ENCODE measurements at places on chromosomes 6 and 20. TPM values are rescaled to one million over a fixed set of nuclear protein-coding genes. Genes with fewer than 3 reads are reported as not detected.

The GUCA1A gene
- total RNA-seq: not detected

GRCh38 chr6:127090051-127090450, 28.4 kb upstream of the RSPO3 start:
- no peak overlapping the region for H3K4me3 ChIP-seq
- H3K36me3 ChIP-seq: no peaks in the 10 kb centered on the region
- no peaks in the 10 kb centered on the region for H3K27me3 ChIP-seq
- H3K27ac ChIP-seq: no peak overlapping the region
- no peaks in the 10 kb centered on the region for H3K4me1 ChIP-seq
- DNase-seq: no peak

The SNPH gene
- total RNA-seq: 7.5 TPM

- peaks cover 27% of the 10 kb centered on the region for H3K4me1 ChIP-seq
- DNase-seq: no peak
- no peaks in the 10 kb centered on the region for H3K27me3 ChIP-seq
- H3K36me3 ChIP-seq: no peaks in the 10 kb centered on the region
These were observed 3.3 kb downstream of the RIN2 start for GRCh38 chr20:19761326-19761725.

The XKR7 gene
- total RNA-seq: not detected

The SMIM28 gene
- not detected for total RNA-seq

- H3K27ac ChIP-seq: no peak overlapping the region
- no peaks in the 10 kb centered on the region for H3K27me3 ChIP-seq
- no peaks in the 10 kb centered on the region for H3K36me3 ChIP-seq
- no peak overlapping the region for H3K4me3 ChIP-seq
- peaks cover 28% of the 10 kb centered on the region for H3K4me1 ChIP-seq
These were observed 75.1 kb downstream of the CNBD2 start for GRCh38 chr20:36043441-36043840.

- H3K4me3 ChIP-seq: no peak overlapping the region
- no peaks in the 10 kb centered on the region for H3K27me3 ChIP-seq
- no peaks in the 10 kb centered on the region for H3K4me1 ChIP-seq
- H3K36me3 ChIP-seq: no peaks in the 10 kb centered on the region
These were observed 179.0 kb upstream of the MAP3K7 start for GRCh38 chr6:90765895-90766294.

GRCh38 chr20:60976913-60977312, 275.1 kb upstream of the CDH4 start:
- H3K4me1 ChIP-seq: no peaks in the 10 kb centered on the region
- no peak overlapping the region for H3K4me3 ChIP-seq
- H3K27ac ChIP-seq: no peak overlapping the region
- H3K36me3 ChIP-seq: no peaks in the 10 kb centered on the region
- H3K27me3 ChIP-seq: no peaks in the 10 kb centered on the region
- DNase-seq: no peak

GRCh38 chr6:70118670-70119069, 184.2 kb downstream of the COL9A1 start:
- no peaks in the 10 kb centered on the region for H3K27me3 ChIP-seq
- H3K4me1 ChIP-seq: no peaks in the 10 kb centered on the region
- no peaks in the 10 kb centered on the region for H3K36me3 ChIP-seq
- no peak for DNase-seq

The BMP5 gene
- 0.61 TPM for total RNA-seq

The SCP2D1 gene
- not detected for total RNA-seq

The TBX18 gene
- total RNA-seq: 2.8 TPM

The SYCP2L gene
- 3.0 TPM for total RNA-seq

The PERP gene
- total RNA-seq: 8.8 TPM

The ENPP3 gene
- 6.3 TPM for total RNA-seq

- H3K4me3 ChIP-seq: no peak overlapping the region
- no peaks in the 10 kb centered on the region for H3K27me3 ChIP-seq
- no peaks in the 10 kb centered on the region for H3K36me3 ChIP-seq
- no peak overlapping the region for H3K27ac ChIP-seq
- DNase-seq: no peak
- peaks cover 6% of the 10 kb centered on the region for H3K4me1 ChIP-seq
These were observed 213.3 kb downstream of the ZFAND3 start for GRCh38 chr6:38032797-38033196.

- H3K4me1 ChIP-seq: no peaks in the 10 kb centered on the region
- H3K27ac ChIP-seq: peak overlapping the region; percentile 69
- H3K36me3 ChIP-seq: no peaks in the 10 kb centered on the region
- peak; percentile 29 for DNase-seq
- H3K4me3 ChIP-seq: no peak overlapping the region
These were observed 123.2 kb downstream of the DLL1 start for GRCh38 chr6:170167657-170168159.

- no peaks in the 10 kb centered on the region for H3K27me3 ChIP-seq
- peaks cover 17% of the 10 kb centered on the region for H3K4me1 ChIP-seq
- H3K27ac ChIP-seq: peak overlapping the region; percentile 97
- peaks cover 27% of the 10 kb centered on the region for H3K36me3 ChIP-seq
These were observed 10.4 kb downstream of the RPL7L1 start for GRCh38 chr6:42889815-42890214.

- no peak overlapping the region for H3K27ac ChIP-seq
- no peaks in the 10 kb centered on the region for H3K36me3 ChIP-seq
- H3K4me1 ChIP-seq: no peaks in the 10 kb centered on the region
- H3K4me3 ChIP-seq: no peak overlapping the region
These were observed 35.6 kb downstream of the MOCS1 start for GRCh38 chr6:39898625-39899024.

GRCh38 chr20:57697543-57697942, 12.3 kb downstream of the PMEPA1 start:
- H3K36me3 ChIP-seq: no peaks in the 10 kb centered on the region
- no peak overlapping the region for H3K27ac ChIP-seq
- H3K27me3 ChIP-seq: no peaks in the 10 kb centered on the region
- no peak overlapping the region for H3K4me3 ChIP-seq

The KIFC1 gene
- 1.4 TPM for total RNA-seq

DNA sequence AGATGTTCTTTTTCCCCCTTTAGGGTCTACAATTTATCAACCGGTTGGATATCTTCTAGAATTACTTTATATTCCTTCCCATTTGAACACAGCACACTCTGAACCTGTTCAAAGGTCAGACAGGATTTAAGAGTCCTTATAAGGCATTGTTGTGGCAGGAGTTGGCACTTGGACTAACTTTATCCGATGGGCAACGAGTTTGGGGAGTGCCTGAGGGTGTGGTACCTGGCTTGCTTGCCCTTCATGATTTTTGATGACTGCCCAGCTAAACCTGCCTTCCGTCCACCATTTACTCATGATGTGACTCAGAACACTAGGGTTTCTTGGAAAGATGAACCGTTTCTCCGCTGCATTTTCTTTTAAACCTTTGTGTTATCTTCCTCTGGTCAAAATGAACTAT, 285.2 kb downstream of the FOXC1 start:
- H3K36me3 ChIP-seq: no peaks in the 10 kb centered on the region
- no peaks in the 10 kb centered on the region for H3K4me1 ChIP-seq
- H3K27me3 ChIP-seq: no peaks in the 10 kb centered on the region
- H3K27ac ChIP-seq: no peak overlapping the region
- no peak overlapping the region for H3K4me3 ChIP-seq
- DNase-seq: no peak

- no peak overlapping the region for H3K4me3 ChIP-seq
- DNase-seq: no peak
- peaks cover 11% of the 10 kb centered on the region for H3K4me1 ChIP-seq
- no peaks in the 10 kb centered on the region for H3K36me3 ChIP-seq
- H3K27me3 ChIP-seq: no peaks in the 10 kb centered on the region
These were observed 386.8 kb downstream of the HDGFL1 start for GRCh38 chr6:22956029-22956681.

The DUSP15 gene
- total RNA-seq: 6.4 TPM

DNA sequence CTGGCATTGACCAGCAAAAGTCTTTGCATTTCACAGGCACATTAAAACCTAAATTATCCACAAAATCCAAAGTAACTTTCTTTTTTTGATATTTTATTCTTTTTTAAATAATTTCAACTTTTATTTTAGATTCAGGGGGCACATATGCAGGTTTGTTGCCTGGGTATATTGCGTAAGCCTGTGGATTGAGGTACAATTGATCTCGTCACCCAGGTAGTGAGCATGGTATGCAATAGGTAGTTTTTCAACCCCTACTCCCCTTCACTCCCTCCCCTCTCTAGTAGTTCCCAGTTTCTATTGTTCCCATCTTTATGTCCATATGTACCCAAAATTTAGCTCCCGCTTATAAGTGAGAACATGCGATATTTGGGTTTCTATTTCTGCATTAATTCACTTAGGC, 97.6 kb downstream of the CEP57L1 start:
- H3K27ac ChIP-seq: no peak overlapping the region
- no peaks in the 10 kb centered on the region for H3K36me3 ChIP-seq
- DNase-seq: no peak

DNA sequence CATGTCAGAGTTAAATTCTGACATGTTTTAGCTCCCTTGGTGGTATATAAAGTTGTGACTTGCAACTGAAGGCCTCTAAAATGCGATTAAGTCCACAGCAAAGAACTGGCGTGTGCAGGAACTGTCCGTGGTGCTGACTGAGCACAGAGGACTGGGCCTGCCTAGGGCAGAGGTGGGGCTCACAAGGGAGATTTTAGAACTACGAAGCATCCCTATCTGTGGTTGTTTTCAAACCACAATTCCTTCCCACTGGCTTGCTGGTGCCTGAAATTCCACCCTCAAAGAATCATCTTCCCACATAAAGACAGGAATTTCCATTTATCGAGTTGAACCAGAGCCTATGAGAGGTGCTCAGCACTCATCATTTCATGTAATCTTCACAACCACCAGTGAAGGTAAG, 30.1 kb downstream of the RIMS4 start:
- H3K27ac ChIP-seq: no peak overlapping the region
- H3K4me1 ChIP-seq: no peaks in the 10 kb centered on the region
- no peaks in the 10 kb centered on the region for H3K36me3 ChIP-seq
- no peak overlapping the region for H3K4me3 ChIP-seq
- H3K27me3 ChIP-seq: no peaks in the 10 kb centered on the region

GRCh38 chr20:44081476-44081875, 105.5 kb downstream of the JPH2 start:
- H3K36me3 ChIP-seq: no peaks in the 10 kb centered on the region
- no peak for DNase-seq
- H3K4me3 ChIP-seq: no peak overlapping the region
- no peaks in the 10 kb centered on the region for H3K27me3 ChIP-seq
- no peaks in the 10 kb centered on the region for H3K4me1 ChIP-seq

- H3K36me3 ChIP-seq: no peaks in the 10 kb centered on the region
- H3K27ac ChIP-seq: no peak overlapping the region
These were observed 51.9 kb upstream of the UBR2 start for GRCh38 chr6:42511803-42512422.

- no peak overlapping the region for H3K4me3 ChIP-seq
- H3K27ac ChIP-seq: no peak overlapping the region
- no peaks in the 10 kb centered on the region for H3K36me3 ChIP-seq
- no peak for DNase-seq
- H3K27me3 ChIP-seq: no peaks in the 10 kb centered on the region
These were observed 28.5 kb downstream of the REPS1 start for GRCh38 chr6:138959521-138959920.

GRCh38 chr6:37077191-37077904, 71.9 kb downstream of the FGD2 start:
- DNase-seq: no peak
- H3K36me3 ChIP-seq: no peaks in the 10 kb centered on the region
- no peaks in the 10 kb centered on the region for H3K4me1 ChIP-seq
- H3K27ac ChIP-seq: no peak overlapping the region
- no peak overlapping the region for H3K4me3 ChIP-seq

The AGER gene
- total RNA-seq: 9.7 TPM

DNA sequence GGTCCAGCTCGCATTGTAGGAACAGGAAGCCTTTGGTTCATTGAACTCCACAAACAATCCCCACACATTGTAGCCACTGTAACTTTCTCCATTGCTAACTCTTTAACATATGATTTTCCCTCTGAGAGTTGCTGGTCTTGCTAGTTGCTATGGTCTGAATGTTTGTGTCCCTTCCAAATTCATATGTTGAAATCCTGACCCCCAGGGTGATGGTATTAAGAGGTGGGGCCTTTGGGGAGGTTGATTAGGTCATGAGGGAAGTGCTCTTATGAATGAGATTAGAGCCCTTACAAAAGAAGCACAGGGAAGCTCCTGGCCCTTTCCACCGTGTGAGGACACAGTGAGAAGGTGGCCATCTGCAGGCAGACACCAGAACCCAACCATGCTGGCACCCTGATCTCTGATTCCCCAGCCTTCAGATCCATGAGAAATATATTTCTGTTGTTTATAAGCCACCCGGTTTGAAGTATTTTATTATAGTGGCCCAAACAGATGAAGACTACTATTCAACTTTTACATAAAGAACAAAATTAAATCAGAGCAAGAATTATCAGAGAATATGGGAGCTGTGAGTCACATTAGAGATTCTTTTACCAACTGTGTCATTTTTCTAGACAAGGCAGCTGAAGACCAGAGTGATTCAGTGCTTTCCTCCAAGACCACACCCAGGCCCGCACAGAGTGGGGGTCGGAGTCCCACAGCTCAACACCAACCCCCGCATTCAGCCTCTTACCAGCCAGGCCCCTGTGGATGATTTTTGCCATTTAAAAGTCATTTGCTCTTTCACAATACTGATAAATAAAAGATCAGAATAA, 143.0 kb downstream of the SAMD5 start:
- DNase-seq: peak; percentile 20
- H3K4me3 ChIP-seq: no peak overlapping the region
- H3K27me3 ChIP-seq: no peaks in the 10 kb centered on the region
- peak overlapping the region; percentile 49 for H3K27ac ChIP-seq
- H3K4me1 ChIP-seq: no peaks in the 10 kb centered on the region

DNA sequence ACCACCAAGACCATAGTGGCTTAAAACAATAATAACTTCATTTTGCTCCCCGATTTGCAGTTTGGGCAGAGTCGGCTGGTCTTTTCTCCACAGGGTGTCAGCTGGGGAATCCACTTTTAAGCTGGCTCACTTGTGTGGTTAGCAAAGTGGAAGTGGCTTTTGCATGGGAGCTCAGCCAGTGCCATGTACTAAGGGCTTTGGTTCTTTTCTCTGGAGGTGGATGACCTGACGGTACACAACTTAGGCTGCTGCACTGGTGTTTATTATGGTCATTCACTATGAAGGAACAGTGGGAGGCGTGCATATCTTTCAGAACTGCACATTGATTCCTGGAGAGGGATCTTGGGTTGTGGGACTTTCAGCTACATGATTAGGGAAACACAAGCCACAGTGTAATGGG, 141.0 kb downstream of the OR2B2 start:
- DNase-seq: no peak
- no peaks in the 10 kb centered on the region for H3K36me3 ChIP-seq

The CEP162 gene
- 5.7 TPM for total RNA-seq

The ZNF831 gene
- 0.61 TPM for total RNA-seq

- H3K4me3 ChIP-seq: no peak overlapping the region
- H3K27me3 ChIP-seq: no peaks in the 10 kb centered on the region
- peak overlapping the region; percentile 53 for H3K27ac ChIP-seq
- H3K36me3 ChIP-seq: peaks cover 38% of the 10 kb centered on the region
These were observed 4.8 kb downstream of the PPP1R10 start for GRCh38 chr6:30612213-30612612.

Measured in adrenal gland (tissue), 19 donors.